ENCODE measurements at places on chromosomes 2 and 18.

- DNase-seq = no peak
Observed at GRCh38 chr18:63315131-63315662, 4.4 kb downstream of the BCL2 start.

GRCh38 chr2:184729581-184729980, 131.3 kb downstream of the ZNF804A start:
- DNase-seq = no peak

- DNase-seq = no peak
Observed at GRCh38 chr2:24828238-24828996, 35.2 kb downstream of the CENPO start.

DNA sequence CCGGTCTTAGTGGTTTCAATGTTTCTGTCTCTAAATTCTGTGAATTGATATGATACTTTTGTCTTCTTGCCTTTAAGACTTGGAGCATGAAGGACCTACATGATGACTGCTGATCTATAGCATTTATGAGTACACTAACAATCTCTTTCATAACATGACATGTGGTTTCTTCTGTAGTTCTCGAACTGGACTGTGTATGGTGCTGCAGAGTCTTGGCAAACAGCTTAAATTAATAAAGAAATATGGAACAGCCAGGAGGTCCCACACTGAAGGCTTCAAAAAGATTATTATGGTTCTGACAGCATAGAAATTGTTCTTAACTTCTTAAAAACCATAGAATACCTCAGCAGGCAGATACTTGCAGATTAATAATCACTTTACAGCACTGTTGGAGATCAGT, 145.0 kb downstream of the DCC start:
- no peak for DNase-seq

GRCh38 chr2:156065912-156066311, 266.6 kb downstream of the NR4A2 start:
- DNase-seq = no peak

GRCh38 chr2:173271825-173272224, 82.8 kb upstream of the CDCA7 start:
- no peak for DNase-seq

DNA sequence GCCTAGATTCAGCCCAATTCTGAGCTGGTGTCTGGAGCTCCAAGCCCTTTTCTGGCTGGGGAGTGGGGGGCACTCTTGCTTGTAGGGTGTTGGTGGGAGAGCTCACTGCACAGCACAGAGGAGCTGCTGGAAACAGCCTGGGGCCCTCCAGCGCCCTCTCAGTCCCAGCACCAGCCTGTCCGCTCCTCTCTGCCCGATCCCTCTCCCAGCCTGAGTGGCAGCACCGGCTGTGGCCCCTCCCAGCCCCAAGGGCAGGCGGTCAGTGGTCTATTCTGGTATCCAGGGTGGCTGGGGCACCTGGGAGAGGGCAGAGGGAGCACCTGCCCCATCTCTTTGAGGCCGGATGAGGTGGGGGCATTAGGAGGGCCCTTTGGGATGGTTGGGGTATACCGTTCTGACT, 13.2 kb upstream of the DES start:
- no peak for DNase-seq

- DNase-seq = no peak
Observed at GRCh38 chr2:949384-950079, 1.1 kb upstream of the SNTG2 start.

GRCh38 chr2:147149575-147150240, 695.1 kb upstream of the ACVR2A start:
- no peak for DNase-seq

GRCh38 chr18:62288665-62289008, 36.5 kb upstream of the TNFRSF11A start:
- no peak for DNase-seq

- DNase-seq = no peak
Observed at GRCh38 chr2:54541995-54542394, 85.9 kb downstream of the SPTBN1 start.

DNA sequence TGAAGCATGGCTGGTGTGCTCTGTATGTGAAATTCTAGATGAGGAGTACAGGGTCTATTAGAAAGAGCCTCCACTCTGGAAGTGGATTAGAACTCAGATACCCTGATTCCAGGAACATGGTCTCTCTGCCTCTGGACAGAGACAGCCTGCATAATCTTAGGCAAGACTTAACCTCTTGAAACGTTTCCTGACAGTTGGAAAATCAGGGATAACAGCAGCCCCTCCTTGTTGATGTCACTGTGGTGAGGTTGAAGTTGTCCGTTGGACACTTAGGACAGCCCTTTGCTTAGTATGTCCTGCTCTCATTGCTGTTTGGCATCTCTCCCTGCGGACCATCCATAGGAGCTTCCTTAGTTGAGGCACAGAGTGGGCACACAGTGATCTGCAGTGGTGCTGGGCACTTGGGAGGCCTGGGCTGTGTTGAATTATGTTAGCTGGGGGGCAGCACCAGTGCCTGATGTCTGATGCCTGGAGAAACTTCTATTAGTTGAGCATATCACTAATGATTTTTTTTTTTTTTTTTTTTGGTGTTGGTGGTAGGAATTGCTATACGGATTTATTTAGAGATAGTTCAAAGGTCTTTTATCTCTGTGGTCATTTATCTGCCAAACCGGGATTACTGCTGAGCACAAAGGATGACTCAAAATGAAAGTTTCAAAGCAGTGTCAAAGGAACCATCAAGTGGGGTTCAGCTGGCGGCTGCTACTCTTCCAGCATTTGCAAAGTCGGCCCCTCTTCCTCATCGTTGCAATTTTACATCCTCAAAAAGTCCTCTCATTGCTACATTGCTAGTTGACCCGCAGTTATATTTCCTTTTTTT, 28.8 kb downstream of the SETBP1 start:
- no peak for DNase-seq

DNA sequence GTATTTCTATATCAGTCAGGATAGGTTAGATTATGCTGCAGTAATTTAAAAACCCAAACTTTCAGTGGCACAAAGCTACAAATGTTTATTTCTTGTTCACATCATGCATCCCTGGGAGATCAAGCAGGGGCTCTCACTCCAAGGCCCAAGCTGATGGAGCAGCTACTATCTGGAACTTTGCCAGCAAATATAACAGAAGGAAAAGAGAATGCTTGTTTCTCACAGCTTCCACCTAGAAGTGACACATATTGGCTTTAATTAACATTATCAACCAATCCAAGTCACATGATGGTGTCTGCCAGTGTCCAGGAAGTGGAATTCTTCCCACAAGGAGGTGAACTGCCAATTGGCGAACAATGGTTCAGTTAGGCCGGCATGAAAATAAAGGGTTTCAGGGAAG, 306.9 kb downstream of the BCL11A start:
- DNase-seq = no peak

- DNase-seq = no peak
Observed at GRCh38 chr2:178859730-178860129, 52.5 kb upstream of the TTN start.

GRCh38 chr18:13218997-13219396, 437 bp downstream of the LDLRAD4 start:
- no peak for DNase-seq

DNA sequence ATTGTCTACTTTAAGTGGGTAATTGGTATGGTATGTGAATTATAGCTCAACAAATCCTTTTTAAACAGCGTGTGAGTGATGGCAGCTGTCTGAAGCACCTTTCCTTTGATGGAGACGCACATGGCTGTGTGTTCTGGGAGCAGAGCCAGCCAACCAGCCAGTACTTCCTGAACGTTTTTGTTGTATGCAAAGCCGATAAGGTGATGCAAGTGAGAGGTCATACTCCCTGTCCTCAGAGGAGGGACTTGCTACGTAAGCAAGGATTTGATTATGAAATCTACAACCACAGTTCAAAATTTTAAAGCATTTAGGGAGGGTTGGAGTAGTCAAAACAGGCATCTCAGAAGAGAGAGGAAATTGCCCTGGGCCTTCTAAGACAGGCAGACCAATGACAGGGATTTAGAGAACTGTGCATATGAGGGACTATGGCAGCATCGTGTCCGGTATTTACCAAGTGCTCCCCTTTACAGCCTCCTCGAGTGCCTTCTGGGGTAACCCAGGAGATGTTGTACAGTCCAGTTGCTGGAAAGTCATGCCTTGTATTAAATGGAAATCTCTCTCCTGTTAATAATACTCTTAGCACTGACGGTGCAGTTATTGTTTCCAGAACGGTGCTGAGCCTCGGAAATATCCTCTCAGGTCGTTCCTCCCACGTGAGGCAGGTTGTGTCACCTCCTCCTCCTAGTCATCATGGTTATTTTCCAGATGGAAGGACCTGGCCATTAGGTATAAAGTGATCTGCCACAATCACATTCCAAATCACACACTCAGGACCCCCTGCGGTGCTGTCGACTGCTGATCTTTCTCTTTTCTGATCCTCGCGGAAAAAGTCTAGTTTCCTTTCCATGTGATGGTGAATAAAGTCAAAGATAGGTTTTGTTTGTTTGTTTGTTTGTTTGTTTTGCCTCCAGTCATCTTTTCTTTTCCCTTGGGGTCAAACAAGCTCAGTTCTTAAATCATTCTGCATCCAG, 28.4 kb downstream of the ARHGEF4 start:
- DNase-seq = no peak

DNA sequence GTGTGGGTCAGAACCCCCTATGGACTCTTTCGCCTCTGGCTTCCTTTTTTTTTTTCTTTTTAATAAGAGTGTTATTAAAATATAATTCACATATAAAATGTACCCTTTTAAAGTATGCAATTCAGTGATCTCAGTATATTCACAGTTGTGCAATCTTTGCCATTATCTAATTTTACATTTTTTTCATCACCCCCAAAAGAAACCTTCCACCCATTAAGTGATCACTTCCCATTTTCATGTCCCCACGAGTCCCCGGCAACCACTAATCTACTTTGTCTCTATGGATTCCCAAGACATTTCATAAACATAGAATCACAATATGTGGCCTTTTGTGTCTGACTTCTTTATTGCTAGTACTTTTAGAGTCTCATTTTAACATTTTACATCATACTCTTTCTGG, 38.7 kb upstream of the ANXA4 start:
- DNase-seq = no peak

All from effector memory CD4-positive, alpha-beta T cell (primary cell).